Testis (tissue), 5 donors: ENCODE measurements at places on chromosomes 12 and 14.

DNA sequence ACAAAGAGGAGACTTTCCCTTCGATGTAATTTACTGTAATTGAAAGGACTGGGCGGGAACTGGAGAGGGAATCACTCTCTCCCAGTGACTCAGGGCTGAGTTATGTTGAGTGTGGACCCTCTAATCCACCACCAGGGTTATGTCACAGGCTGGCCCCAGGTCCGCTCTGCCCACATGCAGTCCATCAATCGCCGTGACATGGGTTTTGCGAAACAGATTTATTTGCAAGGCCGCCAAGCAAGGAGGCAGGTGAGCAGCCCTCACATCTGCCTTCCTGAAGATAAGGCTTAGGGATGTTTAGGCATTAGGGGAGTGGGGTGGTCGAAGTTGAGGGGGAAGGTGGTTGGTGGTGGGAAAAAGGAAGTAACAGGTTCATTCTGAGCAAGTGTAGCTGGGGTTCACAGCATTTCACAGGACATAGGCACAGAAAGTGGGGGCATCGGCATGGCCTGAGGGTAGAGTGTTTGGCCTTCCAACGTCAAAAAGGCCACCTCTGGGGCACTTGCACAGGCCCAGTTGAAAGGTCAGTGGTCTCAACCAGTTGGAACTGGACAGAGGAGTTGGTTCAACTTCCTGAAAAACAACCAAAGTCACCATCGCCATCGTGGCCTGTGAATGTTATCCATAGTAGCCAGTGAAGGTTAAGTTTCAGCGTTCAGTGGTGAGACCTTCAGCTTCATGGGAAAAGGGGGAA lies 66.9 kb downstream of the DNAH10 start:
- H3K4me3 ChIP-seq = no peak overlapping the region
- H3K27me3 ChIP-seq = no peaks in the 10 kb centered on the region
- no peaks in the 10 kb centered on the region for H3K36me3 ChIP-seq
- H3K27ac ChIP-seq = no peak overlapping the region
- DNase-seq = no peak
- no peaks in the 10 kb centered on the region for H3K4me1 ChIP-seq

DNA sequence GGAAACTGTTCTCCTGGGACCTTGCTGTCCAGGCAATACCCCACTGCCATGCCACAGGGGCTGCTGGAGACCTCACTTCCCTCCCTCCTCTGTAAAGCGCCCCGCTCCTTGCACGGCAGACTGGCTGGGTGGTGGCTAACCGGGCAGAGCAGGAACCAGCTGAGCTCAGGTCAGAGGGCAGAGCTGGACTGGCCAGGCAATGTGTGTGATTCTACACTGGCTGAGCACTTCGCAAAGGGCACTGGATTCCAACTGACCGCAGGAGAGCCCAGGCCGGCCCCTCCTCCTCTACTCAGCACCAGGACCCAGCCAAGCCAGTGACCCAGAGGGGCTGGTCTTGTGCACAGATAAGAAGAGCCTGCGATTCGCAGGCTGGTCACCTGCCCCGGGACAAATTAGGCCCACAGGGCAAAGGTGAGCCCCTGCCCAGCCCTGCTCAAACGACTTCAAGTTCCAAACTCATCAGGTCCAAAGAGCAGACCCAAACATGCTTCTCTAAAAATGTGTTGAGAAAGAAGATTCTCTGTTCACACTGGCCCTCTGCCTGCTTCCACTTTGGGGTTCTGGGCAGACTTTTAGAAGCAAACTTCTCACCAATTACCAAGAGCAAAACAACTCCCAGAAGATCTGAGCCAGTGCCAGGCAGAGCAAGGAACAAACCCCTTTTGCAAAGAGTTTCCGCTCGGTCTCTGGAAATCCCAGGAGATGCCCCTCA lies 54.9 kb upstream of the DIO3 start:
- H3K27me3 ChIP-seq = no peaks in the 10 kb centered on the region
- peaks cover 7% of the 10 kb centered on the region for H3K4me1 ChIP-seq
- no peak overlapping the region for H3K4me3 ChIP-seq

DNA sequence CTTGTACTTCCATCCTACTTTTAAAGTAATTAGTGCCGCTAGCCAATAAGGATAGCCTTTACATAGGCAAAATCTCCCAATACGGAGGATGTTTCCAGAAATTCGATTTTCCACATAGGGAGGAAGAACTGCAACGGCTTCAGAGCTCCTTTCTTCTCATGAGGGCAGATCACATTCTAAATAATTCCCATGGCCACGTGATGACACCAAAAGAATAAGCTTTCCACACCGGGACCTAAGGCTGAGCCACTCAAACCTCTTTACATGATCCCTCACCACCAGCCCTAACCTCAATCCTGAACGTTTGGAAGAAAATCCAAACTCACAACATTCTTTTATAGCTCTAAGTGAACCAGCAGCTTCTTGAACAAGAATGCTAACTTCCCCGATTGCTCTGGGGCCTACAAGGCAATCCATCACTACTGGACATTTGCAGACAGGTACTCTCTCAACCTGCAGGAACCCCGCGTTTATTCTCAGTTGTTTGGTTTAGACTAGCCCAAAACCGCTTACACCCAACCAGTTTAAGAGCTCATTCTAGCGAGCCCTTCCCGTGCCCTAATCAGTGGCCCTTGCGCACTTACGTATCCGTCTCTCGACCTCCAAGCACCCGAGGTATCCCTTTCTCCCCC lies 884 bp downstream of the CAPRIN2 start:
- no peaks in the 10 kb centered on the region for H3K27me3 ChIP-seq
- no peaks in the 10 kb centered on the region for H3K4me1 ChIP-seq
- H3K27ac ChIP-seq = peak overlapping the region; percentile 83

DNA sequence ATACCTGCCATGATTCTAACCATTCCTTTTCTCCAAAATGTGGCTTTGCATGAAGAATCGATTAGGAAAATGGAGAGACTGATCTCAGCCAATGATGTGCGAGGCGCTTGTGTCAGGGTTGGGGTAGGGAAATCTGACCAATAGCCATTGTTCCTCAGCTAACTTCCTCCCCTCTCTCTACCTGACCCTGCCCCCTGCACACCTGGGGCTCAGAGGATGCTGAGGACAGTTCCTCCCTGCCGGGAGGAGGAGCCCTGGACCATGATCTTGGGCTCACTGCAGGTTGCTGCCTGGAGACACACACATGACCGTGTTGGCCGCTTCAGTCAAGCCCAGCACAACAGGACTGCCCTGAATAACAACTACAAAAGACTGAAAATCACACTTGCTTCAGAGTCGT lies 119.8 kb upstream of the SFSWAP start:
- H3K27me3 ChIP-seq = no peaks in the 10 kb centered on the region
- no peak overlapping the region for H3K27ac ChIP-seq
- DNase-seq = no peak
- no peaks in the 10 kb centered on the region for H3K4me1 ChIP-seq

- no peak overlapping the region for H3K27ac ChIP-seq
- H3K27me3 ChIP-seq = no peaks in the 10 kb centered on the region
- H3K36me3 ChIP-seq = no peaks in the 10 kb centered on the region
- H3K4me1 ChIP-seq = no peaks in the 10 kb centered on the region
- H3K4me3 ChIP-seq = no peak overlapping the region
- DNase-seq = no peak
Measured at GRCh38 chr12:16344269-16344668, 3.2 kb upstream of the MGST1 start.

DNA sequence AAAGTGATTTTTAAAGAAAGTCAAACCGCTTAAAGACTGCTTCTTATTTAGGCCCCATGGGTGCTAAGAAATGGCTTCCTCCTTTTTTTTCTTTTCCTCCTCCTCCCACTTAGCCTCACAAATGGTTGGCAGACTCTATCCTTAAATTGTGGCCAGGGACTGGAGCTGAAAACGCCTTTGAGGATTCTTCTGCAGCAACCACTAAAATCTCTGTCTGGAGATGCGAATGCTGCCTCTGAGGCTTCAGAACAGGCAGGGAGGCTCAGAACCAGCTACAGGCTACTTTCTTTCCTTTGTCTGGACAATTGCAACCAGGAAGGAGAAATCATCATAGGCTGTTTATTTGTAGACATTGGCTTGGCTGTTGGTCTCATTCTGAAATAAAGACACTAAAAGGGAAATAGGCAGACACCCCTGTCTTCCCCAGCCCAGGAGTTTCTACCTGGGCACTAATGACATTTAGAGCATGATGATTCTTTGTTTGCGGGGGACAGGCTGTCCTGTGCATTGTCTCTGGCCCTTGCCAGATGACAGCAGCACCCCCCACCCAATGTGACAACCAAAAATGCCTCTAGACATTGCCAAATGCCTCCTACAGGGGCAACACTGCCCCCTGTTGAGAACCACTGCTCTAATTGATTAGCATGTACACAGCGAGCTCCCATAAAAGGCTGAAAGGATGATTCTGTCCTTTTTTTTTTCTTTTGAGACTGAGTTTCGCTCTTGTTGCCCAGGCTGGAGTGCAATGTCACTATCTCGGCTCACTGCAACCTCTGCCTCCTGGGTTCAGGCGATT lies 50.3 kb downstream of the MAP1LC3B2 start:
- peaks cover 12% of the 10 kb centered on the region for H3K4me1 ChIP-seq
- H3K36me3 ChIP-seq = no peaks in the 10 kb centered on the region
- DNase-seq = no peak
- H3K4me3 ChIP-seq = no peak overlapping the region
- H3K27ac ChIP-seq = no peak overlapping the region

DNA sequence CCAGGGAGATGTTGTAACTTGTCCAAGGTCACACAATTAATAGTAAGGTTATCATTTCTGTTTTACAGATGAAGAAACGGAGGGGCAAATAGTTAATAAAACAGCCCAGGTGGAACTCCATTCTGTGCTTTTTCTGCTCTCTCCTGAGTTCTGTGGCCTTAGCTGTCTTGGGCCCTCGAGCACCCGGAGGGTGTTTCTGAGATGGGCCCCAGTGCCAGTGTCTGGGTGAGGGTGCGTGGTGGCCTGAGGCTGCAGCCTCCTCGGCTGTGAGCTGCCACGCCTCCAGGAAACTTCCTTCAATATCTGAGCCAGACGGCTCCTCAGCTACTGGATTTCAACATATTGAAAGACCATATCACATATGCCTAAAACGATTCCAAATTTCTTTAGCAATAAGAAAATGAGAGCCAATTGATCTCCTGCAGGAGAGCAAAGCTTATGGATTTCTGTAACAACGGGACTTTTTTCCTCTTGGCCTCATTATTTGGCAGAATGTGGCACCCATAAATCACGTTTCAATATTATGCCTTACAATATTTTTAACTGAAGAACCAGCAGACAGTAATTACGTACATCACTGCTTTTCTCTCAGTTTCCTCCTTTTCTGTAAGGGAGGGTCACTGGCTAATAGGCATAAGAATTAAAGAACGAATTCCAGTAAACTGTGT lies 74.8 kb upstream of the DICER1 start:
- no peak overlapping the region for H3K4me3 ChIP-seq
- no peak for DNase-seq
- no peak overlapping the region for H3K27ac ChIP-seq
- no peaks in the 10 kb centered on the region for H3K36me3 ChIP-seq
- H3K27me3 ChIP-seq = no peaks in the 10 kb centered on the region

DNA sequence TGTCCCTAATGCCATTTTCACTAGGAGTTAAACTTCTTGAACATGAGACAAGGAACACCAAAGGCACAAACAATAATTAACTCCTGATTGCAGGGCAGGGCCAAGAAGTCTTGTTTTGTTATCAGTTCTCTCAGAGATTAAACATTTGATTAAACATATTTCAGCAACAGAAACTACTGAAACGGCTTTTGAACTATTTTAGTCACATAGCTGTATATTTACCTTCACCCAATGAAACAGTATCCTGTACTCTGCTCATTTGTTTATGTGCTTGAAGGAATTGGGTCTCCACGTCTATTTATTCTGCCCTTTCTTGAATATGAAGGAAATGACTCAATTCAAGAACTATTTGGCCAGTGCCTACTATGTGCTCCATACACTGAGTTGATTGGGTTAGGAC lies 51.3 kb upstream of the PTCSC3 start:
- H3K27ac ChIP-seq = no peak overlapping the region
- no peaks in the 10 kb centered on the region for H3K4me1 ChIP-seq
- no peaks in the 10 kb centered on the region for H3K27me3 ChIP-seq
- no peaks in the 10 kb centered on the region for H3K36me3 ChIP-seq
- DNase-seq = no peak

DNA sequence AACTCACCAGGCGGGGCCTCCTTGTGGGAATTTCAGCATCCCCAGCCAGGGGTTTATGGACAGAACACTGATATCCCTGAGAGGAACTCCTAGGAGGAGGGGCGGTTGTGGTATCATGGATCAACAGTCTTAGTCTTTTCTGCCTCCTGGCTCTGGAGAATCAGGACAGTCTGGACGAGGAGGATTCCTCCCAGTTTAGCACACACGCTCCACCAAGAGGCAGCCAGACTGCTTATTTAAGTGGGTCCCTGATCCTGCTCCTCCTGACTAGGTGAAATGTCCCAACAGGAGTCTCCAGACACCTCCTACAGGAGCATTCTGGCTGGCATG lies 10.4 kb upstream of the ZNF705A start:
- peak overlapping the region; percentile 29 for H3K4me3 ChIP-seq
- H3K27me3 ChIP-seq = no peaks in the 10 kb centered on the region
- no peaks in the 10 kb centered on the region for H3K36me3 ChIP-seq
- peaks cover 5% of the 10 kb centered on the region for H3K4me1 ChIP-seq
- DNase-seq = no peak
- H3K27ac ChIP-seq = no peak overlapping the region
